ENCODE measurements at places on chromosomes 2 and 18.

DNA sequence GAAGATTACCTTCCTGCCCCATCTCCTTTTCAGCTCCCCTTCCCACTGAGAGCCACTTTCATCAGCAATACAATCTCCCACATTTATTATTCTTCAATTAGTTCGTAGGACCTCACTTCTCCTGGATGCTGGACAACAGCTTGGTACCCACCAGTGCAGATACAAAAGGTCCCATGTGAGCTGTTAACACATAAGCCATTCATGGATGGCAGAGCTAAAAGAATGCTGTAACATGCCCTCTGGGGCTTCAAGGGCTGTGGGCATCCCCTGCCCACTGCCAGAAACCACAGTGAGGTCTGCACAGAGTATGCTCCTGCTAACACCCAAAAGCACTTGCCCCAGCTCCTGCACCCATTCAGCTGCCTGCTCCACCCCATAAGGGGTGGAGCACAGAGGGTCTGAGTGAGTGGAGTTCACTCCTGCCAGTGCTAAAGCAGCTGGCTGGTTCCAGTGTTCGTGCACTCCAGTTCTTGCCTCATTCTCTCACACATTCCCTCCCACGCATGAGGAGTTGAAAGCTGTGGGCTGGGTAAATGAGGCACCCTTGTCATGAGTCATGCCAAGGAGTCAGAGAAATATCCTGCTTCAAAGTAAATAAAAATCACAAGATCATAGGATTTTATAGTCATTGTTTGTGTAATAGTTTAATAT, 305.9 kb upstream of the TMEFF2 start:
- peak; percentile 7 for DNase-seq

DNA sequence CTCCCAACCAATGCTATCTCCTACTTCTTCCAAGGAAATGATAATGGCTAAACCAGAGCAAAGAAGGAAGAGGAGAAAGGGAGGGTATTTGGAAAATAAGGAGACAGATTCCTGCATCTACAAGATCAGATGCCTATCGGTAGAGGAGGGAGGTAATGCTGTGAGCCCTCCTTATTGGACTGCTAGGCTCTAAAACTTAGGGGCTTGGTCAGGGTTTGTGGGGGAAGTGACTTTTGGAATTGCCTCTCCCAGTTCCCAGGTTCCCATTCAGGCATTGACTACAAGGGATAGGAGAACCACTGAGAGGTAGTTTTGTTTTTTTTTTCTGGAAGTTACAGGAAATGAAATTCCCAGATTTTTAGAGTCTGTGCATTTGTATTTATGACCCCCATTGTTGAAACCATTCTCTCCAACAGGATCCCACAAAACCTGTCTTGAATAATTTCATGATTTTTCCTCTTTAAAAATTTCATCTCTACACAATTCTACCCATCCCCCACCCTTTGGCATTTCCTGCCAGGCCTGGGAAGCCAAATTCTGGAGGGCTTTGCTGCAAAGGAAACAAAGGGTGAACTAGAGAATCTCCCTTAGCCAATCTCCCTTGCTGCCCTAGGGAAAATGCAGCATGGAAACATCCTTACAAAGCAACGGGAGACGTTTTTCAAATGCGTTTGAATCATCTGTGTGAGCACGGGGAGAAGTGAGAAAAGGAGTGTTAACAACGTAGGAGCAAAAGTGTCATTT, 282.1 kb upstream of the EPAS1 start:
- no peak for DNase-seq

DNA sequence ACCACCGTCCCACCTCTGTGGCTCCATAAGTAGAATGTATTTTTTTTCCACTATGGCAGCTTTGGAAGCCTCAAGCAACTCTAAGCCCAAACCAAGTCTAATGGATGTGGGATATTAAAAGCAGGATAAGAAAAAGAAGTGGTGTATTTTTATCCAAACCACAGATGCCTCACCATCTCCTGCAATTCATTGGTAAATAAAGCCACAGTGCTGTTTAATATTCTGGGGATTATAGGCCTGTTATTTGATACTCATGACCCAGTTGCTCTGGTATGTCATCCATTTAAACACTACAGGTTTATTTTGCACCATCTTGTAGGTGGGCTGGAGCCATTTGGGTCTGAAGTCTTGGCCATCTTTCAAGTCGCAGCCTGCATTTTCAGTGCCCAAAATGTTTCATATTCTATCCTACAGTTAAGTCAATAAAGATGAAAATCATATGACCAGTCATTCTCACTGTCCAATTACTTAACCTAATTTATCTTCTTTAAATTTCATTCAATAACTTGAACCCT, 279.5 kb upstream of the EPHA4 start:
- no peak for DNase-seq

DNA sequence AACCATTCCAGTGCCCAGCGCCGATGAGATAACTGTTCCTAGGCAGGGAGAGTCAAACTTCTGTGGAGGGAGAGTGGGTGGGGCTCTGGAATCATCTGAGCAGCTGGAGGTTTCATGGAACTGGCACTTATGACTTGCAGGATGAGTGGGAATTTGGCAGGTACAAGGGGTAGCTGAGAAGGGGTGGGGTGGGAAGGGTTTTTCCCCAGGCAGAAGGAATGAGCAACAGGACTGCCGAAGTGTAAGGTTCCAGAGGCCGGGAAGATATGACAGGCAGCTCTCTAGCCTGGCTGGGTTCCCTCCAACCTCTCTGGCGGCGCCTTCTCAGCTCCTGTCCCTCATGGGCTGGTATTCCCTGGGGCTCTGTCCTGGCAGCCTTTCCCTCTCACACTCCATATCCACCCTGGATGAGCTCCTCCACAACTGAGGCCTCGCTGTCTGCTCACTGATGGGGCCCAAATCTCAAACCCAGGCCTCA, 2.5 kb upstream of the TET3 start:
- DNase-seq, result no peak

DNA sequence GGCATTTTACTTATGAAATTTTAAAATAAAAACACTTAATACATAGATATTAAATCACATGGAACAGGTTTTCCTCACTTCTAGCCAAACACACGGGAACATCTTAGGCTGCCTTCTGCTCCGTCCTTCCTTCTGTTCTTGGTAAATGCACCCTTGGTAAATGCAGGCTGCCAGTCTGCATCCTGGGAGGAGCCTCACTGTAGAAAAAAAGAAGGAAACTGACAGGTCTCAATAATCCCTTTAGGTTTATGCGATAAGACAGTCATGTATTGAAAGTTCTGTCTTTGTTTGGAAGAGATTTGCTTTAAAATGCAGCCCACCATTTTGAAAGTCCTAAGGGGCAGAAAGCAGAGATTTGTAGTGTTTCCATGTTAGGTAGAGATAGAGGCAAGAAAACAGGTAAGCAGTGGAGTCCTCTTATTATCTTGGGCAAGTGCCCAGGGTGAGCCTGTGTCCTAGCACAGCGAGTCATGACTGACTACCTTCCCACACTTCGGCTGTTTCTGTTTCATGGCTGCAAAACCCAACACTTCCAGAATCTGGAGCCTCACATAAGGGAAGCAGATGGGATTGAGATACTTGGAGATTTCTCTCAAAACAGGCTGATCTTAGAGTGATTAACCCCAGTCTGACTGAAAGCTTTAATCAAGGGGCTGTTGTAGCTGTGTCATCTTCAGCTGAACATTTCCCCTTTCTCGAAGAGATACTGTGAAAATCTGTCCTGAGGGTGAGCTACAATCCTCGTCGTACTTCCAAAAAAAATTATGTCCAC, 131.4 kb upstream of the MAP3K20 start:
- DNase-seq, result no peak

DNA sequence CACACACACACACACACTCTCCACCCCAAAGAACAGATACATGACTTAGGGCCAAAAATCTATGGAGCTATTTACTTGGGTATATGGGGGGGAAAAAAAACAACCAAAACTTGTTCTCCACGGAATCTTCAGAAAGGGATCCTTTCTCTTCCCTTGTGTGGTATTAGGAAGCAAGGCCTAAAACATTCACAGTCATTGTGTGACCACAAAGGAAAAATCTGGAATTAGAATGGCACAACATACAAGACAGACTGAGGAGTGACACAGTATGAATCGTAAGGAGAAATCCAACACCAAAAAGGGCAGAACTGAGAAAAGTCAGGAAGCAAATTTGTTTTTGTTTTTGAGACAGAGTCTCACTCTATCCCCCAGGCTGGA, 70.3 kb downstream of the ASXL2 start:
- DNase-seq, result peak; percentile 7

GRCh38 chr18:54968807-54969206, 9.5 kb upstream of the CCDC68 start:
- DNase-seq, result no peak

GRCh38 chr2:181900007-181900651, 8.6 kb downstream of the ITPRID2 start:
- no peak for DNase-seq

DNA sequence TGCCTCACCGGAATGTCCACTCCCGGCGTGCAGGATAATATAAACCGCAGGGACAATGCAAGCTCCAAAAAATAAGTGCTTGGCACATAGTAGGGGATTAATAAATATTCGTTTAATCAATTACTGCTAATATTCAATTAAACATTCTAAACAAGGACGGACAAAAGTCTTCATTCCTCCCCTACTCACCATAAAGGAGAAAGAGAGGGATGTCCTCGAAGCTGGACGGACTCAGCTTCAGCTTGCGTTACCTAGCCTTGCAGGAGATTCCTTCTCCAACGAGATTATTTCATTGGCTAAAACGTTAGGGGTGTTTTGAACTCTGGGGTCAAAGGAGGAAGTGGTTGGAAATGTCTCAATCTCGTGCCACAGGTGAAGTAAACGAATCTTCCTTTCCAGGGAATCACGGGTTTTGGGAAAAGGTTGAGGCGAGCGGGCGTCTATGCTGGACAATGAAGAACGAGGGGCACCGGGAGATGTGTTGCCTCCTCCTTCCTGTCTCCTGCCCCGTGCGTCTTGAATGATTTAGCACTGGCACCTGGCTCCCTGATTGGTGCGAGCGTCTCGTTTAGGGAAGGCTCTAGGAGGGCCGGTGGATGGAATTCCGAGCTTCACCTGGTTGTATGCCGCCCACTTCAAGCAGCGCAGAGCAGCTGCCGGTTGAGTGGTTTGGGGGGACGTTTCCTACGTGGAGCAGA, 2.0 kb upstream of the GAD1 start:
- no peak for DNase-seq
